ENCODE measurements at places on chromosomes 5 and 9.

GRCh38 chr9:137462396-137462985 is 3.4 kb upstream of the NSMF start:
- no peak for DNase-seq

- DNase-seq = no peak
Measured at GRCh38 chr5:126462239-126463014, 39.2 kb downstream of the GRAMD2B start.

DNA sequence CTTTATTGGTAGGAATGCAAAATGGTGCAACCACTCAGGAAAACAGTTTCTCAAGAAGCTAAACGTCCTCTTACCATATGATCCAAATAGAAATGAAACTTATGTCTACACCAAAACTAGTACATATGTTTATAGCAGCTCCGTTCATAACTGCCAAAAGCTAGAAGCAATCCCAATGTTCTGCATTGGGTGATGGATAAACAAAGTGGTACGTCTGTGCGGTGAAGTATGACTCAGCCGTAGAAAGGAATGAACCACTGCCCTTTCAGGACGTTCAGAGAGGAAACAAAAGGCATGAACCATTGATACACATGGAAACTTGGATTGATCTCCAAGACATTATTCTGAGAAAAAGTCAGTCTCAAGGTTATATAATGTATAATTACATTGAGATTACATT is 27.6 kb downstream of the HNRNPH1 start:
- DNase-seq = no peak

- DNase-seq = no peak
Measured at GRCh38 chr9:38039090-38039906, 29.7 kb downstream of the SHB start.

GRCh38 chr5:170986598-170986997 is 124.8 kb downstream of the RANBP17 start:
- no peak for DNase-seq

DNA sequence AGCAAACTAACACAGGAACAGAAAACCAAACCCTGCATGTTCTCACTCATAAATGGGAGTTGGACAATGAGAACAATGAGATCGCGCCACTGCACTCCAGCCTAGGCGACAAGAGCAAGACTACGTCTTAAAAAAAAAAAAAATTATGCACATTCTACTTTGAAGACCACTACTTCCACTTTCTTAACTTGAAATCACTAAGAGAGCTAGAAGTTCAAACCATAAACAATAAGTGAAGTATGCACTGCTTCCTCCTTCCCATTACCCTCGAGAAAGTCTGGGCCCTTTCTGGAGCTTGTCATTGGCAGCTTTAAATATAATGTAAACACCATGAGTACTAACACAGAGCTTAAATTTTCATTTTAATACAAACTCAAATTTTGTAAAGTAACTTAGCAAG is 94.9 kb downstream of the TLE1 start:
- no peak for DNase-seq

DNA sequence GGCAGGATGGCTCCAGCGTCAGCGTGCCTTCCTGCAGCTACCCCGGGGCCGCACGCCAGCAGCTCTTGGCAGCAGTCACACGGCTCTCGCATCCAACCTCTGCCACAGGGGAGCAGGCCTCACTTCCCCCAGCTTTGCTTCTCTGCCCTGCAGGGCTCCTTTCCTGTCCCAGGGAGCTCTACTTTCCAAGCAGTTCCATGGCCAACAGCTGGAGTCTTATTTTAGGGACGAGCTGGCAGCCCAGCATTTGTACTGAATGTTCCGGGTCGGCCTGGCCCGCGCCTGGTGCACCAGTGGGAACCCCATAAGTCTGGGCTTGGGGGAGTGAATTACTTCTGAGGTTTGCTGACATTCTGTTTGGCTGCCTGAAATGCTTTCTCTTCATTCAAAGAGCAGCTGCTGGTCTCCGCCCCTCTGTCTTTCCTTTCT is 34.6 kb downstream of the GADD45G start:
- no peak for DNase-seq

DNA sequence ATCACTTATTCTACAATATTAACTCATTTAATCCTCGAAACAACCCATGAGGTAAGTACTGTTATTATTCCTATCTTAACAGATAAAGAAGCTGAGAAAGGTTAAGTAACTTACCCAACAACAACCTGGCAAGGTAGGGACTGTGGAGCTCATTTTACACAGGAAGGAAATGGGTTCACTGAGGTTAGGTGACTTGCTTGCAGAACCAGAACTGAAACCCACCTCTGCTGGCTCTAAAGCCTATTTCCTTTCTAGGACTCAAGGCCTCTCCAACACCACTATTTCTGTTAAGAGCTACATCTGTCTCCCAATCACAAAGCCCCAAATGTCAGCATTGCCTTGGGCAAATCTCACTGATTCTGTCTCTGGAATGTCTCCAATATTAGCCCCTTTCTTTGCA is 38.9 kb upstream of the IFNK start:
- DNase-seq = no peak

- no peak for DNase-seq
Measured at GRCh38 chr5:167290478-167290877, 1001.0 kb upstream of the WWC1 start.

- no peak for DNase-seq
Measured at GRCh38 chr5:7877851-7878250, 8.9 kb downstream of the MTRR start.

DNA sequence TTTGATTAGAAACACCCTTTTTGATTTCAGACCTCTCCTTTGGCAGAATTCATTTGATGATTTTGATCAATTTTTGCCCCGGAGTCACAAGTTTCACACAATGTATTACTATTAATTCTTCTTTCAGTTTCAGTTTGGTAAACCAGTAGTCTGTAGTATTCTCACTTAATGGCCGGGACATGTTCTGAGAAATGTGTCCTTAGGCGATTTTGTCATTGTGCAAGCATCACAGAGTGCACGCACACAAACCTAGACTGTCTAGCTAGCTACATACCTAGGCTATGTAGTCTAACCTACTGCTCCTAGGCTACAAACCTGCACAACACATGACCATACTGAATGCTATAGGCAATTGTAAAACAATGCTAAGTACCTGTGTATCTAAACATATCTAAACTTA is 662.5 kb downstream of the IRX1 start:
- DNase-seq = no peak

- no peak for DNase-seq
Measured at GRCh38 chr5:73339051-73339575, 109.5 kb downstream of the FOXD1 start.

- DNase-seq = no peak
Measured at GRCh38 chr9:80811003-80811402, 878.3 kb downstream of the TLE1 start.

DNA sequence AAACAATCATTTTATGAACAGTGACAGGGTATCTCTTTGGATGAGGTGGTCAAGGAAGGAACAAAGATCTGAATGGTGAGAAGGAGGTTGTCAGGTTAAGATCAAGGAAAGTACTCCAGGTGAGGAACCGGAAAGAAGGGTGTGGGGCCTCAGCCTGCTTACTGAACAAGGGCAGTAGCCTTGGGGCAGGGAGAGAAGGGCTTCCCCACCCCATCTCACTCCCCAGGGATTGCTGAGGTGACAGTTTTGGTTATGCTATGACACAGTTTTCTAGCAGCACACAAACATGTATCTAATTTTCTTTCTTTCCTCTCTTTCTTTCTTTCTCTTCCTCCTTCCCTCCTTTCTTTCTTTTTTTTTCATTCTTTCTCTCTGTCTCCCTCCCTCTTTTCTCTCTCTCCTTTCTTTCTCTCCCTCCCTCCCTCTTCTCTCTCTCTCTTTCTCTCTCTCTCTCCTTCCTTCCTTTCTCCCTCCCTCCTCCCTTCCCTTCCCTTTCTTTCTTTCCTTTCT is 4.1 kb upstream of the HDHD3 start:
- DNase-seq = no peak

DNA sequence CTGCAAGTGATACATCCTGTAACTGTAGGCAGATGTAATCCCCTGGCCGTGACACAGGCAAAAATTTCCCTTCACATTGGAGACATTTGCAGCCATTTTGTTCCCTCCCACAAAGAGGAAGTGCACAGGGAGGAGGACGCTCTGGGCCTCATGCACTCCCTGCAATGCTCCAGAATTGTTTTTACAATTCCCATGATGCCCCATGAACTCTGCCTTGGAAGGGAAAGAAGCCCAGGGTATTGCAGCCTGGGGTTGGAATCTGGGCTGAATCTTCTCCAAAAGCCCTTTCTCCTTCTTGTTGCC is 491.7 kb downstream of the CCDC171 start:
- DNase-seq = no peak

DNA sequence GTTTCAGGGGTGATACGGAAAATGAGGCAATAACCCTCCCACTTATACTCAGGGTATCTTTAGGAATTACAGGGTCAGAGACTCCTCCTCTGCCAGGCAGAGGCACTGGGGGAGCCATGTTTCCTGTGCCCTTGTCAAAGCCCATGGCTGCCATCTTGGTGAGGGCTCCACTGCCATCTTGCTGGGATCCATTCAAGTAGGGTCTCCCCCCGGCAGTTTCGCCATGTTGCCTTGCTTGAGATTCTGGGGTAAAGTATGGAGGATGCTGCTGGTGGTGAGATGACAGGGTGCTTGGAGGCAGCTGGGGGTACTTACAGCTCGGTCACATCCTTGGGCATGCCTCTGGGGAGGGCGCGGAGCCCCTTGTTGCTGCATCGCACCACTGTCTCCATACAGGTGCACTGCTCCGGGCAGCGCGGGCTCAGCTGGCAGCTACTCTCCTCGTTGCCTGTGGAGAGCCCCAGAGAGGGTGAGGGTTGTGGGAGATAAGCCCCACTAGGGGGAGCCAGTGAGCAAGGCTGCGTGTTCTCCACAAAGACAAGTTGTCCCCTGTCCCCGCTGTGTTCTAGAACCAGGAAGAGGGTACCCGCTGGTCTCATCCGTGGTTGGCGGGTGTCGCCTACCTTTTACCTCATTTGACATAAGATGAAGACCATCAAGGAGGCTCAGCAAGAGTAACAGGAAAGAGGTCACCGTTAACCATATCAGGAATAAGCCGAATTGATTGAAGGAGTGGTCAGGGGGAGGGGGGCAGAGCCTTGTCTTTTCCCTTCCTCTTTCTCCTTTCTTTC is 169.0 kb upstream of the PANK3 start:
- DNase-seq = peak; percentile 5

DNA sequence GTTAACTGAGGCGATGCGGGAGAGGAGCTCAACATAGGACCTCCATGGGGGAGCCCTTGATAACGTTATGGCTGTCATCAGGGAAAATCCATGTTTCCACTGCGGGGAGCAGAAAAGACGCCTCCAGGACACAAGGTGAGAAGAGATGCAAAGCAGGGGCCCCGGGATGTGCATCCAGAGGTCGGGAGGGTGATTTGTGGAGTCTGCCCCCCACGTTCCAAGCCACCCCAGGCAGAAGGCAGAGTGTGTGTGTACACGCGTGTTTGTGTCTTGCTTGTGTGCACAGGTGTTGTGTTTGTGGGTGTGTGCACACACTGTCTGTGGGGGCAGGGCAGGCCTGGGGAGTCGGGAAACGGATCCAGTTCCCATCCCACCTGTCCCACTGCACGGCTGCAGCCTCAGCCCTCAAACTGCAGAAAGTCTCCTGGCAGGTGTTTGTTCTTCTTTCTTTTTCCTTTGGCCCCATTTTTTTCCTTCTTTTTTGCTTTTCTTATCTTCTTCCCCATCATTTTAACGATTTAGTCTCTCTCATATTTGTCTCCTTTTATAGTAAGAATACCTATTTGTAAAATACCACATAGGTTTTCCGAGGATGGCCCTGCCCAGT is 17.4 kb upstream of the PLEKHG4B start:
- no peak for DNase-seq

- DNase-seq = no peak
Measured at GRCh38 chr5:157607371-157608161, 32.0 kb upstream of the ADAM19 start.

- DNase-seq = no peak
Measured at GRCh38 chr9:35490910-35491465, 1.1 kb downstream of the RUSC2 start.

DNA sequence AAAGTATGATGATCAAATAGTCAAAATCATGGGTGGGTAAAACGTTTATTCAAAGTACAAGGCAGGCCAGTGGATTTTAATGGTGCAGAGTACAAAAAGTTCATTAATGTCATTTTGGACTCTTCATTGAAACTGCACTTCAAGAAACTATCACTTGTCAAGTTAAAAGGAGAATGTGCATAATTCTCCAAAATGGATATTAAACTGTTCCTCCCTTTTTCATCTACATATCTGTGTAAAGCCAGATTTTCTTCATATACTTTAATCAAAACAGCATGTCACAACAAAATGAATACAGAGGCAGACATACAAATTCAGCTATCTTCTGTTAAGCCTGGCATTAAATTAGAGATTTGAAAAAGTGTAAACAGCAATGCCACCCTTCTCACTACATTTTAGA is 401.6 kb downstream of the NR2F1-AS1 start:
- no peak for DNase-seq

GRCh38 chr5:98065261-98065909 is 708.1 kb upstream of the RGMB start:
- no peak for DNase-seq

GRCh38 chr9:124532897-124533296 is 25.7 kb upstream of the NR5A1 start:
- no peak for DNase-seq

- no peak for DNase-seq
Measured at GRCh38 chr9:76817489-76817888, 53.3 kb downstream of the PCA3 start.

DNA sequence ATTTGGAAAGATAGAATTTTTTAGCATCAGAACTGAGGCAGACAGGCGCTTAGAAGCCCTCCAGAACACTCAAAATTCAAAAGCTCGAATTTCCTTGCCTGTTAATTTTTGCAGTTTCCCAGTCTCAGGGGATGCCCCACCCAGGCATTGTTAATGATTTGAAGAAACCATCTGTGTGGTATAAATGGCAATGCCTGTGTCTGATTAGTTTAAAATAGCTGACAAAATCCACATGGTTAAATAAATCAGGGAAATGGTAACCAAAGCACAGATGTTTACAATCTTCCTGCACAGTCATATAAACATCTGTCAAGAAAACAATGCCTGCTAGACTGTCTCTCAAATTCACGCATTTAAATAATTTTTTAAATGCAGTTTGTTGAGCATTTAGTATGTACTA is 185.2 kb upstream of the RGMB start:
- no peak for DNase-seq
